ENCODE measurements at places on chromosomes 13 and 19. TPM values are rescaled to one million over a fixed set of nuclear protein-coding genes. Genes with fewer than 3 reads are reported as not detected.
A peak's percentile ranks its signal among the peaks of the same experiment; 100 is the strongest.

The SHISA2 gene
- 19.0 TPM for total RNA-seq

The DNAAF3 gene
- total RNA-seq: 12.8 TPM

The USP12 gene
- 36.7 TPM for total RNA-seq

The C2CD4C gene
- total RNA-seq: 2.2 TPM

The TMC4 gene
- 57.6 TPM for total RNA-seq

The DNAJB1 gene
- total RNA-seq: 92.5 TPM

The CILP2 gene
- total RNA-seq: 0.12 TPM

The KCTD15 gene
- 27.0 TPM for total RNA-seq

The KCTD4 gene
- not detected for total RNA-seq

The SIRT2 gene
- 60.1 TPM for total RNA-seq

The MEDAG gene
- total RNA-seq: 7.2 TPM

DNA sequence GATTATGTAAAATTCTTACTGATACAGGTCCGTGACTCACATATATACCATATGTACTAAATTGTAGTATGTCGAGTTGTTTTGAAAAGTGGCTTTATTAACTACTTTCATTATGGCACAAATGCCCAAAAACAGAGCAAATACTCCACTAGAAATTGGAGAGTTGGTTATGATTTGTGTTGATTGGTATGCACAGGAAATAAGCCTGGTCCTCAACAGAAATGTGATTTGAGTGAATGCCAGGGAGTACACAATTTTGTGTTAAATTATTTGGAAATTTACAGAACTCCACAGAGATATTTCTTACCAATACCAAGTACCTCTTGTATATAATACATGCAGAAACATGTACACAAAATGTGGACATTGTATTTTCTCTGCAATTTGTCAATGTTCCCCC, 676.7 kb downstream of the PCDH9 start:
- no peak overlapping the region for H3K27ac ChIP-seq
- H3K36me3 ChIP-seq: no peaks in the 10 kb centered on the region
- H3K4me3 ChIP-seq: no peak overlapping the region

DNA sequence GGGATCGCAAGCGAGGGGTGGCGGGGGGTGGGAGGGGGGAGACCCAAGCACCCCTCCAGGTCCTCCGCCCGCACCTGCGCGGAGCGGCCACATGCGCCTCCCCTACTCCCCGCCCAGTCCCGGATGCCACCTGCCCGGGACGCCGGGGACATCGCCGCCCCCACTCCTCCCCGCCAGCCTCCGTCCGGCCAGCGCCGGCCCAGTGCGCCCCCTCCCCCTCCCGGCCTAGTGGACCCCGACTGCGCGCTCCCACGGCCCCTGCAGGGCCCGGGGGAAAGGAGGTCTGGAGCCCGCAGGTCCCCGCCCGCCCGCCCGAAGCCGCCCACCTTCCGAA, 263 bp downstream of the RHPN2 start:
- DNase-seq: peak; percentile 73
- H3K4me3 ChIP-seq: peak overlapping the region; percentile 65
- H3K27me3 ChIP-seq: peaks cover 39% of the 10 kb centered on the region

DNA sequence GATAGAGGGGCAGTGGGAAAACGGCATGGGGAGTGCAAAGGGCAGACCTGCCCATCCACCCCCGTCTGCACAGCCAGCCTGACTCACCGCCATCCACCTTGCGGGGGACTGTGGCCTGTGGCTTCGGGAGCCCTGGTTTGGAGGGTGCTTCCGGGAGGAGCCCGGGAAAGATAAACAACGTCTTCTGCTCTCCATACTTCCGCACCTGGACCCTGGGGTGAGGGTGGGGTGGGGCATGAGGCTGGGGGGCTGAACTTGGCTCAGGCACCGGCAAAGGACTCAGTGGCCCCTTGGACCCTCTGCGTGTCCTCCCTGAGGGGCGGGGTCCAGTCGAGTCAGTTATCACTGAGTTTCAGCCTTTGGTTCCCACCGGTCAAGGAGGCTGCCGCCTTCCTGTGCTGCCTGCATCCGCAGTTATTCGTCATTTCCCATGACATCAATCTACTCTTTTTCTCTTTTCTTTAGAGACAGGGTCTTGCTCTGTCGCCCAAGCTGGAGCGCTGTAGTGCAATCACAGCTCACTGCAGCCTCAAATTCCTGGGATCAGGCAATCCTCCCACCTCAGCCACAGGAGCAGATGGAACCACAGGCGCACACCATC, 3.2 kb downstream of the GPR108 start:
- H3K27me3 ChIP-seq: no peaks in the 10 kb centered on the region
- H3K27ac ChIP-seq: no peak overlapping the region
- peaks cover 30% of the 10 kb centered on the region for H3K4me1 ChIP-seq
- DNase-seq: peak; percentile 42
- H3K36me3 ChIP-seq: peaks cover 27% of the 10 kb centered on the region

DNA sequence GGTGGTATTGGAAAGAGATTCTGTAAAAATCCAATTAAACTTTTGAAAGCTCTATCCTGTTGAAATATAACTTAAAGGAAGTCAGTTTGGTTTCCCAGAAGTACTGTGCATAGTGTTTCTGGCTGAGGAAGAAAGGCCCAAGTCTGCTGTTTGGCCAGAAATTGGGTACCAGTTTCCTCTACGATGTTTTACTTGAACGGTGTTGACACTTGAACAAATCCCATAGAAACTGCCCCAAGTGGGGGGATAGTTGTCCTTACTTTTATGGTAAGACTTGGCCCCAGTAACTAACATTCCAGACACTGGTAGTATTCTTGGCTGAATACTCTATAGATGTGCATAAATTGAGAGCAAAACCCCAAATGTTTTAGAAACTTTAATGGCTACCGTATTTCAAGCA, 14.2 kb downstream of the KLF5 start:
- no peaks in the 10 kb centered on the region for H3K27me3 ChIP-seq
- no peak overlapping the region for H3K27ac ChIP-seq
- H3K4me3 ChIP-seq: no peak overlapping the region
- no peak for DNase-seq

DNA sequence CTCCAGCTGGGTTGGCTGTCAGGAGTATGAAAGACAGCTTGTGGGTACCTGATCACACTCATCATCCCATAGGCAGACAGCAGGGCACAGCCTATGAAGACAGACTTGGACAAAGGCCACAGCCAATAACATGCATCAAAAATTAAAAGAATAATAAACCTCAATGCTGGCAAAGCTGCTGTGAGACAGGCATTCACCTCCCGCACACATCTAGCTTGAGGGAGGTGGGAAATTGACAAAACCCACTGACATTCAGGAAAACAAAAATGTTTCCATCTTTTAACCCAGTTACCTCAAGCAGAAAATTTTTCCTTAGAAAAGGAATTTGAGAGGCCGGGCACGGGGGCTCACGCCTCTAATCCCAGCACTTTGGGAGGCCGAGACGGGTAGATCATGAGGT, 14.4 kb downstream of the IL12RB1 start:
- no peaks in the 10 kb centered on the region for H3K4me1 ChIP-seq
- H3K4me3 ChIP-seq: no peak overlapping the region
- no peaks in the 10 kb centered on the region for H3K27me3 ChIP-seq
- H3K36me3 ChIP-seq: no peaks in the 10 kb centered on the region
- no peak overlapping the region for H3K27ac ChIP-seq

- H3K4me3 ChIP-seq: no peak overlapping the region
- H3K4me1 ChIP-seq: no peaks in the 10 kb centered on the region
- DNase-seq: no peak
- H3K27me3 ChIP-seq: no peaks in the 10 kb centered on the region
- no peaks in the 10 kb centered on the region for H3K36me3 ChIP-seq
Observed at GRCh38 chr13:60838581-60838980, 441.6 kb downstream of the TDRD3 start.

DNA sequence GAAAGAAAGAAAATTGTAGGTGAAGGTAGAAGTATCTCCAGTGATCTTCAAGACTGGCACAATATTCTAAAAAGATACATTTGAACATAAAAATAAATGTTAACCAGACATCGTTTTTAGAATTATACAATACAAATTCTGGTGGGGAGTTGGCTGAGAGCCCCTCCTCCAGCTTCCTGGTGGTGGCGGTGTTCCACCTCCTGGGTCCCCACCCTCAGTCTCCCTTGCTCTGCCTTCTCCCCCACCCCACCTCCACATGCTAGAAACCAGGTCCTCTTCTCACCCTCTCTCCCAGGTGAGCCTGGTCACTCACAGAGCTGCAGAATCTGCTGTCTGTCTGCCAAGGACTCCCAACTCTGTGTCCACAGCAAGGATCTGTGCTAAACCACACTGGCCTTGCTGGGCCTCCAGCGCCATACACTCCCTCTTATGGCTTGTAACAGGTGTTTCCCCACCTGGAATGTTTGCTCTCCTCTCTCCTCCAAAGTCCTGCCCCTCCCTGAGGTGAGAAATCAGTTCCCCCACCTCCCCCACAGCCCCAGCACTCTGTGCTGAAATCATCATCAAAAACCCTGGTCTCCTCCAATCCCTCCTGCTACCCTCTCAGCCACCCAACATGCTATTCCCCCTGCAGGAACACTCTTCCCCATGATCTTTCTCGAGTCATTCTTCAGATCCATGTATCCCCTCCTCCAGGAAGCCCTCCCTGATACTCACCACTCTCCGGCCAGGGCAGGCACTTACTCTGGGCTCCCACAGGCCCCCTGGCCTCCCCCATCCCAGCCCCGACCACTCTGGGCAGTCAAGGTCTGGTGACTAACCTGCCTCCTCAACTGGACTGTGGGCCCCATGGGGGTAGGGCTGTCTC, 20.5 kb upstream of the CYP2S1 start:
- peak; percentile 50 for DNase-seq
- H3K36me3 ChIP-seq: no peaks in the 10 kb centered on the region
- H3K4me1 ChIP-seq: peaks cover 15% of the 10 kb centered on the region
- H3K27ac ChIP-seq: peak overlapping the region; percentile 56
- H3K4me3 ChIP-seq: no peak overlapping the region

- H3K27me3 ChIP-seq: no peaks in the 10 kb centered on the region
- no peaks in the 10 kb centered on the region for H3K36me3 ChIP-seq
- DNase-seq: peak; percentile 64
- peak overlapping the region; percentile 71 for H3K27ac ChIP-seq
Observed at GRCh38 chr19:17475541-17476115, 5.3 kb downstream of the SLC27A1 start.

DNA sequence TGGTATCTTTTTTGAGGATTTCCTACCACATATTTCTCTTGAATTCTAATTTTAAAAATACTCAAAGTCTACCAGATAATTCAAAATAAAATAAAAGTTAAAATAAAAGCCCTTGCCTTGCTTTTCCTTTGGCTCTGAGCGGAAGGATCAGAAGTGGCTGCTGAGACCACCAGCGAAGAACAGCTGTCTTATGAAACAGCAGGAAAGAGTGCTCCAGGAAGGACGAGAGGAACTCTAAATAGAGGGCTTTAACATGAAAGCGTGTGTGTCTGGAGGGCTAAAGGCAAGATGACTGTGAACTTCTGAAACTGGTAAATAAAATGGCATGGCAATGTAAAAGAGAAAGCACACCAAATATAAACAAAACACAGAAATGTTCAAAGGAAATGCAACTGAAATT, 521.5 kb upstream of the SPRY2 start:
- H3K36me3 ChIP-seq: no peaks in the 10 kb centered on the region
- no peak overlapping the region for H3K27ac ChIP-seq
- H3K27me3 ChIP-seq: no peaks in the 10 kb centered on the region
- no peak overlapping the region for H3K4me3 ChIP-seq
- H3K4me1 ChIP-seq: no peaks in the 10 kb centered on the region

GRCh38 chr13:71219698-71220415, 647.1 kb downstream of the DACH1 start:
- no peaks in the 10 kb centered on the region for H3K36me3 ChIP-seq

- H3K4me3 ChIP-seq: no peak overlapping the region
- no peak overlapping the region for H3K27ac ChIP-seq
- DNase-seq: no peak
- no peaks in the 10 kb centered on the region for H3K36me3 ChIP-seq
- no peaks in the 10 kb centered on the region for H3K4me1 ChIP-seq
Observed at GRCh38 chr13:23098161-23098907, 82.4 kb upstream of the SGCG start.

DNA sequence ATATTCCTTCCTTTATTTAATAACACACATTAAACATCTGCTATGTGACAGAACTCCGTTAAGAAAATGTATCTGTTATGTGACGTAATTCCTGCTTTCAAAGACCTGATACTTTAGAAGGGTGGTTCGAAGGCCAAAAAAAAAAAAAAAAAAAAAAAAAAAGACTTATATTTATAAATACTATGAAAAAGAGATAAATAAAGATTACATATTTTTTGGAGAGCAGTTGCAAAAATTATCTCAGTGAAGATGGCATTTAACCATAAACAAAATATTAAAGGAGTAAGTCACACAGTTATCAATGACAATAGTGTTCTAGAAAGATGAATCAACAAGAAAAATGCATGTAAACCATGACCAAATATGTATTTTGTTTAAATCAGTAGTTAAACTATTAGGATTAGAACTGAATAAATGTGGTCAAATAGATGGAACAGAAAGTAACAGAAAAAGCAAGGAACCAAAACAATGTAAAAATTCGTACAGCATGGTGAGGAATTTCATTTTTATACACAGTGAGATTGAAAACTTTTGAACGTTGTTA, 612.3 kb upstream of the SLITRK5 start:
- H3K36me3 ChIP-seq: no peaks in the 10 kb centered on the region
- no peak for DNase-seq
- H3K4me3 ChIP-seq: no peak overlapping the region

GRCh38 chr13:74466020-74466419, 331.8 kb upstream of the KLF12 start:
- no peak overlapping the region for H3K27ac ChIP-seq
- no peaks in the 10 kb centered on the region for H3K4me1 ChIP-seq
- no peaks in the 10 kb centered on the region for H3K36me3 ChIP-seq
- no peak overlapping the region for H3K4me3 ChIP-seq
- no peak for DNase-seq

- no peak for DNase-seq
- H3K4me1 ChIP-seq: no peaks in the 10 kb centered on the region
- H3K27ac ChIP-seq: no peak overlapping the region
- no peaks in the 10 kb centered on the region for H3K36me3 ChIP-seq
- no peak overlapping the region for H3K4me3 ChIP-seq
Observed at GRCh38 chr13:83633746-83634145, 248.5 kb downstream of the SLITRK1 start.

DNA sequence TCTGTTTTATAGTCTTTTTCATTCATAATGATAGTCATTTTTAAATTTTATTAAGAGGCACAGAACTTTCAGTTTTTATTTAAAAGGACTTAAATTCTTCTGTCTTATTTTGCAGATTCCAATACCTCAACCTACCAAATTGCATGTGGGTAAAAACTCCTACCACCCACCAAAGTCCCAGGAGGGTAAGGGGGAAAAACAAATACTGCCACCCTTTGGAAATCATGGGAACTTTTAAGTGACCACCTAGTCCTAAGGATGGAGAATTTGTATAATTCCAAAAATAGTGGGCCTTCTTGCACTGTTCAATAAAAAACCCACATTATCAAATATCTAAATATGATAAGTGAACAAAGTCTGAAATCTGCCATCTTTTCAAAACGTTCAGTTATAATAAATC, 9.7 kb downstream of the SUPT20H start:
- H3K4me1 ChIP-seq: no peaks in the 10 kb centered on the region
- H3K4me3 ChIP-seq: no peak overlapping the region
- H3K27me3 ChIP-seq: no peaks in the 10 kb centered on the region
- no peak overlapping the region for H3K27ac ChIP-seq

DNA sequence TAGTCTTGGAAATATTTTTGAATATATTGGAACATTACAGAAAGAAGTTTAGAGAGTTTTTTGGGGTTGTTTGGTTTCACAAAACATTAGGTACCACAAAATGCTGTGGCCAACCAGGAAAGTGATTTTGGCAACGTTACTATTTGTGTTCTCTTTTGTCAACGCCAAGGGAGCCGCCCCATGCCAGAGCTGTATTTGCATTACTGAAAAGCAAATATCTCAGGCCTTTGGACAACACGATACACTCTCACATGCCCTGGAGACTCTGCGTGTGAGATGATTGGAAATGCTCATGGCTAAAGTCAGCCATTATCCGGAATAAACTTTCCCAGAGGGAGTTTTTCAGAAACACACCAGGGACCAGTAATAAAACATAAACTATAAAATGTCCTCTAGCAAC, 324.6 kb downstream of the SHISA2 start:
- no peaks in the 10 kb centered on the region for H3K27me3 ChIP-seq
- no peak overlapping the region for H3K27ac ChIP-seq
- DNase-seq: peak; percentile 57
- no peaks in the 10 kb centered on the region for H3K4me1 ChIP-seq

Data from lower lobe of right lung (tissue), 2 donors.